CD8-positive, alpha-beta memory T cell (primary cell): ENCODE measurements at places on chromosomes 3 and 15.

GRCh38 chr3:149571381-149571780 lies 86.4 kb downstream of the WWTR1 start:
- no peak for DNase-seq

DNA sequence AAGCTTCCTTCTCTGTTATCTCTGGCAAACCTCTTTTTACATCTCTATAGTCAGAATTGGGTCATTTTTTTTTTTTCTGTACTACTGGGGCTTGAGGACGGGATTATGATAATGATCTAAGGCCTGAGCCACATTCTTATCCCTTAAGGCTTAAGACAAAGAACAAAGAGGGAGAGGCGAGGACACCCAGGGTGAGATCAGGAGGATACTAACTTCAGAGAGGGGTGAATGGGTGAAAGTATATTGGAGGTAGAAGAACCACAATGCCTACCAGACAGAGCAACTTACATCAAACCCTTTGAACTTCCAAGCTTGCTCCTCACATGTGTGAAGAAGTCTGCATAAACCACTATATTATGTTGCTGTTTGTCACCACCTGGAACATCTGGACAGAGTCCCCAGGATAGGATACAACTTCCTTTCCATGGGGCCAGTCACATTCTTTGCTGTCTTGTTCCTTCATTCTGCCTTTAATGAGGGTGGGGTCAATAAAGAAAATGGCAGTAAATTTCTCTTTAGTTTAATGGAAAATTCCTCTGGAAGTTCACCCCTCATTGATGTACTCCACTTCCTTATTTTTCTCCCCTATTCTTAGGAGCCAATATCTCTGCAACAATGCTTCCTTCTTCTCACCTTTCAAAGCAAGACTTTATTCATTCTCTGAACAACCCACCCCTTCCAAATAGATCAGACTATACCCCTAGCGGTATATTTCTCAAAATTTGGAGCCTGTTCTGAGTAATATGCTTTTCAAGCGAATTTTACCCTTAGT lies 9.1 kb upstream of the PDCD6IP start:
- DNase-seq: no peak

DNA sequence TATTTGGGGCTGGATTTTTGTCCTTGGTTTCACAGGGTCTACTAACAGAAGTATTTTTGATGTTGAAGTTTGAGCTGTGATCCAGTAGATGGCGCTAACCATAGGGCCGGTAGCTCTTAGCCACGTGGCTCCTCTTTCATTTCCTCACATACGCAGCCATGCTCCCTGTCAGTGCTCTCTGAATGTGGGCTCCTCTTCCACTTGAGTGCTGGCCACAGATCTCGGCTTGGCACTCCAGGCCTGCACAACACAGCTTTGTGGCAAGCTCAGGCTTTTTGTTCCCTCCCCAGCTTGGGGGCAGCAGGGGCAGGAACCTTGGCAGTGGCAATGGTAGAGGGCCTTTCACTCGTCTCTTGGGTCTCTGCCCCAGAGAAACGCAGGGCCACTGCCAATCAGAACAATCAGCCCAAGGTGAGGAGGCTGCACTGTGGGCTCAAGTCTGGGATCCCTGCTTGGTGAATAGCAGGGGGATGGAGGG lies 18.6 kb upstream of the DNAAF4 start:
- DNase-seq: no peak

- no peak for DNase-seq
Observed at GRCh38 chr3:175421902-175422301, 562.8 kb downstream of the NAALADL2 start.

- DNase-seq: peak; percentile 31
Observed at GRCh38 chr3:105862217-105862616, 6.6 kb downstream of the CBLB start.

GRCh38 chr3:15326037-15326436 lies 6.3 kb downstream of the SH3BP5 start:
- DNase-seq: no peak

DNA sequence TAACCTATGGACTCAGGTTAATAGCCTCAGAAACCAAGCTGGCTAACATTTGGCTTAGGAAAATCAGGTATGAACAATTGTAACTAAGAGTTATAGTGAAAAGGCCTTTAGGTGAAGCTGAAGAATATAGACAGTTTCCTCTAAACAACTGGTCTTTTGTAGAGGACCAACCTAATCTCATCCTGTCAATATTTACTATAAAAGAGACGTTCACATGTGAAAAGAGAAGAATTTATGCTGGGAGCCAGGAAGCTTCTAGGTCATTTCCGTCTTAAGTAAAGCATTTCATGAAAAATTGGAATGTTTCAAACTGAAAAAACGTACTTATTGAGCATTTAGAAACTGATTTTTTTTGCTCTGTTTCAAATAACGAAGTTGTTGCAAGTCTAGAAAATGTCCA lies 764.3 kb upstream of the GOLIM4 start:
- DNase-seq: no peak

DNA sequence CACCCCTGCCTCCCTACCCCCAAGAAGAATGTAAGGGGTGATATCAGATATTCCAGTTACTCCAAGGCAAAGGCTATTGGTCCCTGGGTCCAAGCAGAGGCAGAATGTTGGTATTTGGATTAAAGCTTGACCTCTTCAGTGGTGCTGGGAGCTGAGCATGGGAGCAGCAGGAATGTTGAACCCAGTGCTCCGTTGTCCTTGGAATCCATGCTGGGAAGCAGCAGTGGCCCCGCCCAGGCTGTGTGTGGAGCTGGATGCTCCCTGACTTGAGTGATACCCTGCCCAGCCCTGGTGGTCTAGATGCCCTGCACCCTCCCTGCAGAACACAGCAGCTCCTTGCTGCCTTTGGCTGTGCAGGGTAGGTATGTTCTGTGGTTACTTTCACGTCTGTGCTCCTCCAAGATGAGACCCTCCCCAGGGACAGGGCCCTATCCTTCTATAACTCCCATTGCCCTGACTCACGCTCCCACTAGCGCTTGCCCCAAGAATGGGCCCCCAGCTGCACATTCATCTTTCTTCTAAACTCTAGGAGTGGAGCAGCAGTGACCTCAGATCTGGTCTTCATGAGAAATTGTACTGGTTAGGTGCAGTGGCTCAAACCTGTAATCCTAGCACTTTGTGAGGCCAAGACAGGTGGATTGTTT lies 35.1 kb downstream of the UMPS start:
- DNase-seq: no peak

DNA sequence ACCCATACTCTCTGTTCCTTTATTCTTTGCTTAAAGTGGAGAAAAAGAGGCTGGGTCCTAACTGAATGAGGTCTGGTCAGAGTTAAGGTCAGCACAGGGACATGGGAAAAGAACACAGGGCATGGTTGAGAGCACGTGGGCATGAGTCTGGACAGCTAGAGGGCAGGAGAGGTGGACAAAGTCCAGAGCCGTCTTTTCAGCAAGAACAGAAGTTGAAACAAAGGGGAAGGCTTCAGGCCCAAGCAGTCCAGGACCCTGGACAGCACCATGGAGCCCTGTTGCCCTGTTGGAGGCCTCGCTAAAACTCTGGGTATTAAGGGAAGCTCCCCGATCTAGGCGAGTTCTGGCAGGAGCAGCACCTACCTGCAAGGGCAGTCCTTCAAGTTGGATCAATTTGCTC lies 50.7 kb downstream of the XYLB start:
- DNase-seq: no peak

DNA sequence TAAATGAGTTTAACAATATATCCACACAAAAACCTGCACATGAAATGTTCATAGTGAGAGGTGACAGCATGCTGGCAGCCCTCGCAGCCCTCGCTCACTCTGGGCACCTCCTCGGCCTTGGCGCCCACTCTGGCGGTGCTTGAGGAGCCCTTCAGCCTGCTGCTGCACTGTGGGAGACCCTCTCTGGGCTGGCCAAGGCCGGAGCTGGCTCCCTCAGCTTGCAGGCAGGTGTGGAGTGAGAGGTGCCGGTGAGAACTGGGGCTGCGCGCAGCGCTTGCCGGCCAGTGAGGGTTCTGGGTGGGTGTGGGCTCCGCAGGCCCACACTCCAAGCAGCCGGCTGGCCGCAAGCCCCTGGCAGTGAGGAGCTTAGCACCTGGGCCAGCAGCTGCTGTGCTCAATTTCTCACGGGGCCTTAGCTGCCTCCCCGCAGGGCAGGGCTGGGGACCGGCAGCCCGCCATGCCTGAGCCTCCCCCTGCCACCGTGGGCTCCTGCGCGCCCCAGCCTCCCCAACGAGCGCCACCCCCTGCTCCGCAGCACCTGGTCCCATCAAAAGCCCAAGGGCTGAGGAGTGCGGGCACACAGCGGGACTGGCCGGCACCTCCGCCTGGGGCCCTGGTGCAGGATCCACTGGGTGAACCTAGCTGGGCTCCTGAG lies 3.4 kb downstream of the CCDC13 start:
- DNase-seq: no peak

- no peak for DNase-seq
Observed at GRCh38 chr3:191238321-191238817, 39.3 kb downstream of the OSTN start.

DNA sequence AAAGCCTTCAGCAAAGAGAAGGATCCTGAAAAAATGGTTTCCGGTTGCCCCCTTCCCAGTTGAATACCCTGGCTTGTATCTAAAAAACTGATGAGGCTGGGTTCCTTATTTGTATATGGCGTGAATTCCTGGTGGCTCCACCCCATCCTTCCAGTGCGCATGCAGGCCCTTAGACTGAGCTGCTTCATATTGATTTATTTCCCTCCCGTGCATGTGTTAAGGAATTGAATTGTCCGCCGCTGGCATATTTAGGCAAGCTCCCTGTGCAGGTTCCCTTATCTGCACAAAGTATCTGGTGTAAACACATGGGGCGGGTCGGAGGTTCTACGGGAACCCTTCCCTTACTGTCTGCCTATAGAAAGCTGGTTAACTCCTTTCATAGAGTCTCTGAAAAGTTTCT lies 362.4 kb downstream of the FEZF2 start:
- DNase-seq: no peak

DNA sequence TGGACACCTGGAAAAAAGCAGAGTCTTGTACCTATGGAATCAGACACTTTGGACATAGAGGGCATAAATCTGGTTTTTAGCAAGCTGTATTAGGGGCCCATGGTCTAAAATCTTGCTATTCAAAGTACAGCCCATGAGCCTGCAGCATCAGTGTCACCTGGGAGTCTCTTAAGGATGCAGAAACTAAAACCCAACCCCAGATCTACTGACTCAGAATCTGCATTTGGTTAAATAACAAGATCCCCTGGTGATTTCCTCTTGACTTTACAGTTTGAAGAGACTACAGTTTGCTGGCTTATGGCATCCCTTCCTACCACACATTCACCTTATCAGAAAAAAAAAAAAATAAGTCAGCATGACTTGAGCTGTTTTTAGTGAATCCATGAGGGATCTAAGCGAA lies 74.9 kb upstream of the NR2F2 start:
- DNase-seq: no peak

DNA sequence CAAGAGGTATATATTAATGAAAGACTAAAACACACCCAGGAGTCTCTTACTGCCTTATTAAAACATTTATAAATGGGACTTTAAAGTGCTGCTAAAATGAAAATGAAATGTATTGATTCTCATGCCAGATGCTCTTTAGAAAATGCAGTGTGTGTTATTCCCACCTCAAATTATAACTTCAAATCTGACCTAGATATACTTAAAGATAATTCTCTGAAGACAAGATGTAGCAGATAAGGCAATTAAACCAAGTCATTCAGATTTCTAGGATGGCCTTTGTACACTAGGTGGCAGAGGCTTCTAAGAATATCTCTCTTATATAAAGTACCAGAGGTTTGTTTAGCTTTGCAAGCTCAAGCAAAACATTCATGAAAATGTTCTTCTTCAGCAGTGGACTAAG lies 26.9 kb upstream of the GOLGA8B start:
- no peak for DNase-seq

- DNase-seq: no peak
Observed at GRCh38 chr15:90074023-90074422, 28.2 kb downstream of the IDH2 start.

GRCh38 chr3:73549051-73549600 lies 75.6 kb downstream of the PDZRN3 start:
- no peak for DNase-seq

DNA sequence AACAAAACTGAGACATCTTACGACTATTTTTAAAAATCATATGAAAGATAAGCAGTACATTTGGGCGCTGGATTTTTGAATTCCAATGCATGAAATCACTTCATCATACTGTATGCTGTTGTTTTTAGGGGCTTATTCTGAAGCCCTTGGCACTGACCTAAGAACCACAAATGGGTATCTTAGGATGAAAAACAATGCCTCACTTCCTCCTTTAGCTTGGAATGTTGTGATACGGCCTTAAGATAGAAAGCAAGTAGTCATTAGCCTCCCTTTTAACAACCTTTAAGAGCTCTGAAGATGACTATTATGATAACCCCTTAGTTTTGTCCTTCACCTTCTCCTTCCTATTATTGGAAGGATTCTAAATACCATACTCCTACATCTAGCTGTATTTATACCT lies 289.8 kb downstream of the ARPP21 start:
- no peak for DNase-seq

DNA sequence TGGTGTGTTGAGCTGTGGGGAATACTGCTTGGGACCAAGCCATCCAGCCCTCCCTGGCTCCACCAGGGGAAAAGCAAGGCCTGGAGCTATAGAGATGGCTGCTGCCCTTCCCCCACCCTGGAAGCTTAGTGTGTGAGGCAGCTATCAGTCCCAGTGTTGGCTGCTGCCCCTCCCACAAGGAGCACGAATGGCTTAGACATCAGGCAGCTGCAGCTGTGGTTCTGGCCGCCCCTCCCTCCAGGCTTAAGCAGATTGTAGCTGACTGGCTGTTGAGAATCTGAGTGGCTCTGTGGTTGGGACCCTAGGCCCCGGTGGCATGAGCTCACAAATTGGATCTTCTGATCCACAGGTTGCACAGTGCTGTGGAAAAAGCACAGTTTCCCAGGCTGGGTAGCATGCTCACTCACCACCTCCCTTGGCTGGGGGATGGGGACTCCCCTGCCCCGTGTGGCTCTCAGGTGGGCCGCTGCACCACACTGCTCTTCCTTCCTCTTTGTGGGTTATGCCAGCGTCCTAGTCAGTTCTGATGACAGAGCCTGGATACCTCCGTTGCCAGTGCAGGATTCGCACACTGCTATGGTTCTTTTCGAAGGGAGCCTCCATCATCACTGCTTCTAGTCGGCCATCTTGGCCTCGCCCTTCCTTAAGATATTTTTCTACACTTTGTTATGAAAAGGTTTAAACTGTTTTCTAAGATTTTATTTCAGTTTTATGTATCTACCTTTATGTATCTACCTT lies 21.2 kb upstream of the SUCNR1 start:
- no peak for DNase-seq

DNA sequence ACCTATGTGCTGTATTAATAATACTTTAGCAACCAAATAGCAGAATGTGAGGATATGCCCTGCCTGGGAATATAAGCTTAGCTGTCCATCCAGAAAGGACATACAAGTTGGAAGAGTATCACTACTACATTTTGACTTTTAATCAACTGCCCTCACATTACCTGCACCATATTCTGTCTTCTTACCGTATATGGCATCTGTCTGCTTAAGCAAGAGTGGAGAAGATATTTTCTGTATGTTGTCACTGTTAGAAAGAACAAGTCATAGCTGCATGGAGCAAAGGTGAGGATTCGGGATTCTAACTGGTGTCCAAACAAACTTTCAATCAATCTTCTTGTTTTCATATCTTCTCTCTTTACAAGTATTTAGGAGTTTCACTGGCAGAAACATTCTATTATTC lies 929.5 kb upstream of the ROBO1 start:
- no peak for DNase-seq
